ENCODE measurements at places on chromosomes 11 and 22.

DNA sequence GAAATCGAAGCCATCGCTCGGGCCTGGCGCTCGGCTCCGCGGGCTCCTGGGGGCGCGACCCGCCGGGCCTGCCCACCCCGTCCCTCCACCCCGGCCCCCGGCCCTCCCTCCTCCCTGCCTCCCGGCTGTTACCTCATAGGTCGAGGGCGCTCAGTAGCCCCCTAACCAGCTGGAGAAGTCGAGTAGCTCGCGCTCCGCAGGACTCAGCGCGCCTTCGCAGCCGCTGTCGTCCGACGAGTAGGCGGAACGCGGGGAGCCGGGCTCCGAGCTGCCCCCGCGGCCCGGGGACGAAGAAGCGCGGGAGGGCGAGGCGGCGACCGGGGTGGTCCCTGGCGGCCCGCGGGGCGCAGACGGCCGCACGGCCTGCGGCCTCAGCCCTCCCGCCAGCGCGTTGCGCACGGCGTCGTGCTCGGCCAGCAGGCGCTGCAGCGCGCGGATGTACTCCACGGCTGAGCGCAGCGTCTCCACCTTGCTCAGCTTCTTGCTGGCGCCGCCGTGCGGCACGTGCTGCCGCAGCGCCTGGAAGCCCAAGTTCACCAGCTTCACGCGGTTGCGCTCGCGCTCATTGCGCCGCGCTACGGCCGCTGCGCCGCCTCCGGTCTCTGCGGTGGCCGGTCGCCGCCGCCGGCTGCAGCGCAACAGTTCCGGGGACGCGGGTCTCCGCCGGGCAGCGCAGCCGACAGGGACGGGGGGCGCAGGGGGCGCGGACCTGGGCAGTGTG lies 627 bp downstream of the ASCL2 start:
- ATAC-seq: peak; percentile 33

GRCh38 chr11:66494935-66495334 lies 14.7 kb downstream of the DPP3 start:
- ATAC-seq: no peak

GRCh38 chr11:16779436-16779835 lies 41.0 kb downstream of the C11orf58 start:
- no peak for ATAC-seq

GRCh38 chr11:133723056-133723455 lies 122.3 kb downstream of the SPATA19 start:
- ATAC-seq: no peak

DNA sequence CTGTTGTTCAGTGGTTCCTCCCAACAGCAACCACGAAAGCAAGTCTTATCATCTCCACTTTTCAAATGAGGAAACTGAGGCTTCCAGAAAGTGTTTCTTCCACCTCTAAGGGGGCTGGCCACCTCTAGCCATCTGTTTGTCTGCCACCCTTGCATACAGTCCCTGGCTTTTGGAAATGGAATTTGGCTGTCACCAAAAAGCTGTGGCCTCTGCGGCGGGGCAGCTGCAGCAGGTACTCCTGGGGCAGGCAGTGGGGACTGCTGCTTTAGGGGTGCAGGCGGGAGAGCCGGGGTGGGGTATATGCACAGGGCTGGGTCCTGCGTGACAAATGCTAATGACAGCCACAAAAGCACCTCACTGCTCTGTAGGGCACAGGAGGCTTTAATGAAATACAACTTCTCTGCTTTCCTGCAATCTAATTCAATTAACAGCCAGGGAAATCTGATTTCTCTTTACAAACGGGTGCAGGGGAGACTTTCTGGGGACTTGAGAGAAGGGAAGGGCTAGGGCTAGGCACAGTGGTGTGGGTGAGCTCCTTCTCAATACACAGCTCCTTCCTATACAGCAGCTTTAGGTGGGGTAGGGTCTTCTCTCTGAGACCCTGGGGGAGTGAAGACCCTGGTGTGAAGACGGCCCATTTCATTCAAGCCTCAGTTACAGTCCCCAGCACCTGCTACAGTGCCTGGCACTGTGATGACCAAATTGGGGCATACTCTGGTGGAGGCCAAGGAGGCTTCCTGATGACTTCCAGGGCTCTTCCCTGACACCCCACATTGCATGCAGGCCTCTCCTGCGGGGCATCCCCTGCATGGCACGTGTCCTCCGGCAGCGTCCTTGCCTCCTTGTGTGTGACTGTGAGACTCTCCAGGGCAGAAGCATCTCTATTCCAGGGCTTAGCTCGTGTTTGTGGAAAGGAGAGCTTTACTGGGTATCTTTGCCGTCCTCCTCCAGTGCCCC lies 161.6 kb downstream of the CEP164 start:
- no peak for ATAC-seq

DNA sequence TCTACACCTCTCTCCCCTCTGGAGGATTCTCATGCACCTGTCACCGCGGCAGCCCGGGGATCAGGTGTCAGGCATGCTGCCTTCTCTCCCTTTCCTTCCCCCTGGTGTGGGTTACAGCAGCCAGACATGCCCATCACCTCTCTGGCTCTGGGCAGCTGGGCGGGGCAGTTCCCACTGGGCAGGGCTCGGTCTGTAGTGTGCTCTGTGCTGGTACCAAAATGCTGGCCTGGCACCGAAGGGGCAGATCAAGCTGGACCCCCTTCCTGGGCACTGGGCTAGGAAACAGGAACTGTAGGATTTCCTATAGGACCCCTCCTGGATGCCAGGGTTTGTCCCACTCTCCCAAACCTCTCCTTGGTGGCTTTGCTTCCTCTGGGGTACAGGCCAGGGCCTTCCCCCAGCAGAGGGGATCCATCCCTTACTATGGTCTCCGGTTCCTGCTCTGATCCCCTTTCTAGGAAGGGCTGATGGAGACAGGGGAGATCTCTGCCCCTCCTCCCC lies 821 bp downstream of the GAL3ST1 start:
- ATAC-seq: no peak

Data from activated CD4-positive, CD25-positive, alpha-beta regulatory T cell treated with anti-CD3 and anti-CD28 coated beads, Interleukin-2, amount 50 U/mL, for 24 hours (primary cell).